ENCODE measurements at places on chromosomes 12 and 14.
A peak's percentile ranks its signal among the peaks of the same experiment; 100 is the strongest.

GRCh38 chr14:93906341-93907329 lies 20.5 kb upstream of the FAM181A start:
- no peak for DNase-seq

- DNase-seq = no peak
Observed at GRCh38 chr14:77622366-77622961, 6.0 kb upstream of the SPTLC2 start.

- no peak for DNase-seq
Observed at GRCh38 chr12:64284256-64284655, 62.2 kb upstream of the KICS2 start.

DNA sequence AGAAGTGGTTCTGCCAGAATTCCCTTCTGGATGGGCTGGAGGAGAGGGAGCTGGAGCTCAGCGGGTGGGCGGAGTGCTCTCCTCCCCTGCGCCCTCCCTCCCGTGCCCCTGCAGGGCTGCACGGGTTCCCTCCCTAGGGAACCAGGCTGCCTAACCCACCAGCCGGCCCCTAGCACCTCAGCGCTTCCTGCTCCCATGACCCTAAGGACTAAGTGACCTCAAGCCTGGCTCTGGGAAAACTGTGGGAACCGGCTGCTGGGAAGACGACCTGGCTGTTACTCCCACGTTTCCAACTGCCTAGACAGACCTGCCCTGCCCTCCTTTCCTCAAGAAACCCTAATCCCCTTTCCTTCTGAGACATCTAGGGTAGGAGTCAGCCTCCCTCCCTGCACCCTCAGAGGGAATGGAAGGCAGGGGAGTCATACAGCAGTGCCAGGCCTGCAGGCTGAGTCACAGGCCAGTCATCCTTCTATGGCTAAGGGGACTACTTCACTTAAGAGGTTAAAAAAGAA lies 31.5 kb downstream of the SLC6A12 start:
- DNase-seq = no peak

DNA sequence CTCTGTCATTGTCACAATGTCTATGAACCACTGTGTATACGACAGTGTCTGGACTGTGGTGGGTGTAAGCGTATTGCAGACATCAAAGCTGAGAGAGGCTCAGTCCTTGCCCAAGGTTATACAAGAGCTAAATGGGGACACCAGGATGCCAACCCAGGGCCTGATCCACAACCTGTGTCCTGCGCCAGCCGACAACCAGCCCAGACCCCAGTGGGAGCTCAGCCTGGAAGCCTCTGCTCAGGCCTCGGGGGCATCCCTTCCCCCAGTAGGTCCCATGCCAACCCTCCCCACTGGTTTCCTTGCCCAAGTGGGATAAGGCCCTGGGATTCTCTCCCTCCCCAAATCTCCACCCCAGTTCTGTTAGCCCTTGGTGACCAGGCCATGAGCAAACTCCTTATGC lies 54.3 kb downstream of the LTBP2 start:
- no peak for DNase-seq

GRCh38 chr12:117606024-117606423 lies 244.6 kb upstream of the NOS1 start:
- no peak for DNase-seq

DNA sequence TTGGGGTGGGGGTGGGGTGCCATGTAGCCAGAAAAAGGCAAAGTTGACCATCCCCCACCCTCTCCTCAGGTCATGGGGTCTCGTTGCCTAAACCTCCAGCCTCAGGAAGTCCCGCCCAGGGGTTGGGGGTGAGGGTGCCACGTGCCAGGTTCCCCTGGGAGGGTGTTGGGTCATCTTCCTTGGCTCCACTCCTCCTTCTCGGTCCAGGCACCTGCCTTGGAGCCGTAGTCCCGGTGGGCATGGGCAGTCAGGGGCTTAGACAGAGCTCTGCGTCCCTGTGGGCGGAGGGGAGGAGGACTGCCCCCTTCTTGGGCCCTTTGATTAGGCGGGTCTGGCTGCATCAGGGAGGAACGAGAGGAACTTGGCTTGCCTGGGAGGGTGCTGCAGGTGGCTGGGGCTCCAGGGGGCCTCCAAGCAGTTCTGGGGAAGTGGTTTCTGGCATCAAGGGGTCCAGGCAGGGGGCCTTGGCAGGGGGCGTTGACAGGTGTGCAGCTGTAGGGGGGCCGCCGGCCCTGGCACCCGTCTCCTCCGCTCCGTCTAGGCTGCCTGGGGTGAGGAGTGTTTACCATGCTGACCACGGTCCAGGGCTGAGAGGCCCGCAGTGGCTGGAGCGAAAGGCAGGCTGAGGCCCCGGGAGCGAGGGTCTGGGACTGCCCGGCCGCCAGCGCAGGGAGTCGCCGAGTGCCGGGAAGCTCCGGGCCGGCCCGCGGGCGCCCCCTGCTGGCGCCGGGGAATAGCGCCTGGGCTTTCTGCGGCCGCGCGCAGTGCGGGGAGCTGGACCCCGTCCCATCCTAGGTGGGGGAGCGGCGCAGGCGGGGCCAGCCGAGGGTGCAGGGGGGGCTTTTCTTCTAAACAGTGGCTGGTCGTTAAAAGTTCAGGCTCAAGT lies 7.9 kb downstream of the SETD1B start:
- DNase-seq = peak; percentile 50

GRCh38 chr14:44657203-44657602 lies 150.1 kb upstream of the FSCB start:
- no peak for DNase-seq

GRCh38 chr14:58571769-58572472 lies 65.8 kb upstream of the DACT1 start:
- DNase-seq = no peak

GRCh38 chr12:95548539-95549391 lies 2.5 kb downstream of the USP44 start:
- DNase-seq = peak; percentile 40

GRCh38 chr14:80364816-80365215 lies 153.5 kb upstream of the DIO2 start:
- no peak for DNase-seq

DNA sequence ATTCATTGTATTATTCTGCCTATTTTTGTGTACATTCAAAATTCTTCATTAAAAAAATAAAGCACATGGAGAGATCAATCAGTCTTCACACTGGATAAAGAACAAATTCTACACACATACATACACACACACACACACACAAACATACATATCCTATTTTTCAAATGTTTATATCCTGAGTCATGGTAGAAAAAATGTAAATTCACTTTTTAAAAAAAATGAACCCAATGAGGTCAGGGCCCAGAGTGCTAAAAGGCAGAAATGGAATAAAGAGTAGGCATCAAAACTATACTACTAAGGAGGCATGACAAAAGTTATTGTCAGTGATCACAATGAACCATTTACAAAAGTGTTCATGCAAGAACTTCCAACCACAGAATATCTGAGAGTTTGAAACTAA lies 17.3 kb downstream of the GALC start:
- no peak for DNase-seq

DNA sequence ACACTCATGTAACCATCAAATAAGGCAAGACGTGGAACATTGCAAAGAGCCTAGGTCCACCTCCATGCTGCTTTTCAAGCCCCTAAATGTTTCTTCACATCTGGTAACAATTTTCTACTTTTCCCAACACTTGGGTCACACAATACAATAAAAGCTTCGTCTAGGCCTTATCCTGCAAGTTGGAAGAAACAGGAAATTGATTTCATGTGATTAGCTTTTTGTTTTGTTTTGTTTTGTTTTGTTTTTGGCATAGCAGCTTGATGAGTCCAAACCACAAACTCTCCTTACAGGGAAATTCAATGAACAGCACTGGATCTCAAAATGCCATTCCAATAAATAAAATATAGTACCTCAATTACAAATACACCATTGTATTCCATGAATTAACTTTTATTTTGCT lies 19.3 kb downstream of the TAS2R50 start:
- no peak for DNase-seq
